Activated naive CD4-positive, alpha-beta T cell treated with anti-CD3 and anti-CD28 coated beads, Interleukin-2, amount 50 U/mL, for 72 hours (primary cell): ENCODE measurements at places on chromosomes 11 and 22.
A peak's percentile ranks its signal among the peaks of the same experiment; 100 is the strongest.

DNA sequence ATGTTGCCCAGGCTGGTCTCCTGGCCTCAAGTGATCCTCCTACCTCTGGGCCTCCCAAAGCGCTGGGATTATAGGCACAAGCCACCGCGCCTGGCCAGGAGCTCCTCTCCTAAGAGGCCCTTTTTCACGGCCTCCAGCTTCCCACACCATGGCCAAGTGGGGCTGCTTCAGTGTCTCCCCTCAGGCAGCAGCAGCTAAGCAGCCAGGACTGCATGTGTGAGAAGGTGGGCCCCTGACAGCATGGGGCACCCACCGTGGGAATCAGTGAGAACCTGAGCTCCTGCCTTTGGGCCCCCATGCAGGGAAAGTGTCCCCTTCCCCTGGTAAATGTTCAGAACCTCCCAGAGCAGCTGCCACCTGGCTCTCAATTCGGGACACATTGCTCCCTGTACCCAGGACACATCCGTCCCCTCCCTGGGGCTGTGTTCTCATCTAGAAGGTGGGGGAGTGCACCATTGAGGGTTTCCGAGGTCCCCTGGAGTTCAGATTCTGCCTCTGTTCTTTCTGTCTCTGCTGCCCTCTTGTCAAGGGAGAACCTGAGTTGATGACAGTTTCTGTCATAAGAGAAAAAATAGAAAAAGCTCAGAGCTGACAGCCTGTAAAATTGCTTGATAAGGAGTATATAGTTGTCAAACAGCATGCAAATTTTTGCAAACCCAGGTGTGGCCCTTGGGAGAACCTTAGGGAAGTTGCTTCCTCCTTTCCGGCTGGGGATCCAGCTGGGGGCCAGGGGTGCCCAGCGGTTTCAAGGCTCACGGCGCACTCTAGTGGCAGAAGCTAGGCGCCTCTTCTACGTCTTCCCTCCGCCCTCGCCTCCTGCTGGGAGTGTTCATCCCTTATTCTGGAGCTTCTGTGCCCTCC lies 29.7 kb downstream of the FAM83F start:
- peak; percentile 66 for DNase-seq

DNA sequence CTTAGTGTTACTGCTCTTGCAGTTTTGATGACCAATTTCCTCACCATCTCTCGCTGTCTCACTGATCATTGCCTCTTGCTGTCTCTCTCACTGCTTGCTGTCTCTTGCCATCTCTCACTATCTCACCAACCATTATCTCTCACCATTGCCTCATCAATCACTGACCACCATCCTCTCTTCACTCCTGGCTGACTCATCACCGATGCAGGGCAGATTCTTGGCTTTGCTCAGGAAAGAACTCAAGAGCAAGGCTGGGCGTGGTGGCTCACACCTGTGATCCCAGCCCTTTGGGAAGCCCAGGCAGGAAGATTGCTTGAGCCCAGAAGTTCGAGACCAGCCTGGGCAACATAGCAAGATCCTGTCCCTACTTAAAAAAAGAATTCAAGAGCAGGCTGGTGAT lies 66.3 kb upstream of the SYN3 start:
- no peak for DNase-seq

DNA sequence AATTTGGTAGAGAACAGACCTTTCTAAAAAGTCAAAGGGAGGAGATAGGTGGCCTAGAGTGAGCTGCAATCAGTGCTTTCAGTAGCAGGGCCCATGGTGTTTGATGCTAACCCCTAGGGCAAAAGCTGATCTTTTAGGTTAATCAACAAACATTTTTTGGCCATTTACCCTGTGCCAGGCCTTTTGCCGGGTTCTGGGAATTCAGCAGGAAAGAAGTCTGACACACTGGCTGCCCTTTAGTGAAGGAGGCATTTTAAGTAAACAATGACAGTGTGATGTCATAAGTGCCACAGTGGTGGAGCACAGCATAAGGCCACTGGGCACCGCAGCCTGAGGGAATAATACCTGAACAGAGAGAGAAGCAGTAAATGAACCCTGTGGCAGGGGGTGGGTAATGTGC lies 29.0 kb downstream of the C22orf31 start:
- no peak for DNase-seq

- no peak for DNase-seq
Measured at GRCh38 chr11:83132191-83132590, 24.7 kb upstream of the PCF11 start.

DNA sequence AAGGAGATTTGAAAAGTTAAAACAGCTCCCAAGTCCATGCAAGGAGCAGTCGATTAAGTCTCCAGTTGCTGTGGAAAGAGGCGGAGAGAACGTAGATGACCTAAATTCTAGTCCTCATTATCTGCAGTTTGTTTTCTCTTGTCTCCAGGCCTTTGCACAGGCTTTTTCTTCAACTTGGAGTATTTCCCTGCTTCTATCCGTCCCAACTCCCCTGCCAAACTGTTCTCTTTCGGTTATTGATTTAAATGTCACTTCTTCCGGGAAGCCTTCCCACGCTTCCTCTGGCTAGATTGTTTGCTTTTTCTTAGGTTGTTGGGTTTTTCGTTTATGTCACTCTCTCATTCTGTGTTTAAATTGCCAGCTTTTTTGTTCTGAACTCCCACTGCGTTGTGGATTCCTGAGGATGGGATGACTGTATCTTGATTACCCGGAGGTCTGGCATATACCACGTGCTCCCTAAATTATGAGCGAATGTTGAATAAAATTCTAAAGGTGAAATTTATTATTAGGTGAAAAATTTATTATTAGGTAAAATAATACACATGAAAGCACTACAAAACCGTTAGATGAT lies 463 bp downstream of the TMEM126B start:
- DNase-seq, result no peak

GRCh38 chr11:63663809-63664208 lies 7.4 kb downstream of the ATL3 start:
- no peak for DNase-seq

DNA sequence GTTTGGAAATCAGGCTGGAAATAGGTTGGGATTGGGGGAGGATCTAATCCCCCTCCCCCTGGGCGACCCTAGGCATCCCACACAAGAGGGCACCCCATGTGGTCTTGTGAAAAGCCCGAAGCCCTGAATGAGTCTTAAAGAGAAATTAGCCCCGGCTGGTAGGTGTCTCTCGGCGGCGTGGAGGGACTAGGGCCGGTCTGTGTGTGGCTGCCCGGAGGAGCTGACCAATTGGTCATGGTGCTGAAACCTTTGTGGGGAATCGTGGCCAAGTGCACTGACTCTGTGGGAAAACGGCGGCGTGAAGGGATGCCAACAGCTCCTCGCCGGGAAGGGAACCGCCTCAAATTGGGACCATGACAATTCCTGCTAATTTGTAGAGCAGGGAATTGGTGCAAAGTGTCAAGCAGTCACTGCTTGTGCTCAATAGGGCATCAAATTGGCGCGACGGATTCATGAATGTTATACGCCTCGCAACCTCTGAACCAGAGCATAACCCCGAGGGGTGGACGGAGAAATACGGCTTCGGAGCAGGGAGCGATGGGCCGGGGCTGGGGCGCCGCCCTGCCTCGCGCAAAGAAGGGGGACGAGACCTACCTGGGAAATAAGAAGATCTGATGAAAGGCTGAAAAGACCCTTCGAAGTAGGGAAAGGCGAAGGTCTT lies 1.5 kb downstream of the DBX1 start:
- peak; percentile 15 for DNase-seq

- no peak for DNase-seq
Measured at GRCh38 chr22:37529652-37530345, 10.6 kb upstream of the CARD10 start.

- DNase-seq, result no peak
Measured at GRCh38 chr11:77656362-77656761, 18.8 kb upstream of the CLNS1A start.

- no peak for DNase-seq
Measured at GRCh38 chr11:128832121-128832497, 35.0 kb downstream of the KCNJ1 start.

DNA sequence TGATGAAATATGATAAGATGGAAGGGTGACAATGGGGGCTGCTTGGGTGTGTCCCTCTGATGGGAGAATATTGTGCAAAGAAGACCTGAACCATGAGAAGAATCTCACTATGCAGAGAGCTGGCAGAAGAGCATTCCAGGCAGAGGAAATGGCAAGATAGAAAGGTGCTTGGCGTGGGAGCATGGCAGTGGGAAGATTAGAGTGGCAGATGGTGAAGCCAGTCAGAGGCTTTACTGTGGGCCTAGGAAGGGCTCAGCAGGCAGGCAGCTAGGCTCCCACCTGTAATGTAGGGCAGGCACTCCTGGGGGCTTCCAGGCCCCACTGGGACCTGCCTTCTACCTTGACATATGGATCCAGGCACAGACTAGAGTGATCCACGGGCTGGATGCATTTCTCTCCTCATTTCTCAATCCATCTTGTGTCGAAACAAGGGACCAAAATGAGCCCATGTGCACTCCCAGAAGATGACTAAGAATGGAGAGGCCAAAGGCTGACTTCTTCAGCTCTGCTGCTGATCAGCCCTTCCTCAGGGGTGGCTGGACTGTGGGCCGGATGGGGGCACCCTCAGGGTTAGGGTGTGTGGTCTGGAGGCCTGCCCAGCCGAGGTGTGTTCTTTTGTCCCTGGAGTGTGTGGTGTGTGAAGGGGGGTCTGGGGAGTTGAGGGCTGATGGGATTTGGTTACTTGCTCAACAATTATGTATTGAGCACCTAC lies 88.3 kb downstream of the TSPAN18 start:
- no peak for DNase-seq

DNA sequence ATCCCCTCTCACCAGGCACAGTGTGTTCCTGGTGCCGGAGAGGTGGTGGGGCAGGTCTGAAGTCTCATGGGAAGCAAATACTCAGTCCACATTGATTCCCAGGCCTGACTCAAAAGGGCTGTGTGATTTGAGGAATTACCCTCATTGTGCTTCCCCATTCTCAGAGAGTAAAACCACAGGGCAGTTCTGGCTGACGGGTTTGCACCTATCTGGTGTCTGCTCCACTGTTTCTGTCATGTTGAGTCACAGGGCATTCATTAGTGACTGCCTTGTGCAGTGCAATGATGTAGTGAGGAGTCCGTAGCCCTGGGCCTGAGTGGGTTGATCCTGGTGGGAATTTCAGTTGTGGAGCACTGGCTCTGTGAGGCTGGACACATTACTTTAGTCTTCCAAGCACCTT lies 85.2 kb upstream of the ARHGAP20 start:
- no peak for DNase-seq

DNA sequence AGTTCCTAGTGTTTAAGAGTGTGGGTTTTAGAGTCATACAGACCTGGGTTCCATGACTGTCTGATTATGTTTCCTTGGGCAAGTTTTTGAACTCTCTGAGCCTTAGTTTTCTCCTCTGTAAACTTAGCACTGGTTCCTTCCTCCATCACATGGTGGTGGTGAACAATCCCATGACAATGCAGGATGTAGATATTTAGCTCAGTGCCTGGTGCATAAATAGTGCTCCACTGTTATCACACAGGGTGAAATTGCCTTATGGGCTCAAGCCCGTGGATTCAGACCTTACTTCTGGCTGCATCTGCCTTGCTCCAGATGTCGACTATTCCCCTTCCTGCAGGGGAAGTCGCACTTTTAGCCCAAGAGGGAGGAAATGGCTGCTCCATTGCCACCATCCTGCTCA lies 62.7 kb downstream of the LDLRAD3 start:
- DNase-seq, result no peak

GRCh38 chr22:38021206-38021605 lies 36.0 kb upstream of the PICK1 start:
- DNase-seq, result no peak

DNA sequence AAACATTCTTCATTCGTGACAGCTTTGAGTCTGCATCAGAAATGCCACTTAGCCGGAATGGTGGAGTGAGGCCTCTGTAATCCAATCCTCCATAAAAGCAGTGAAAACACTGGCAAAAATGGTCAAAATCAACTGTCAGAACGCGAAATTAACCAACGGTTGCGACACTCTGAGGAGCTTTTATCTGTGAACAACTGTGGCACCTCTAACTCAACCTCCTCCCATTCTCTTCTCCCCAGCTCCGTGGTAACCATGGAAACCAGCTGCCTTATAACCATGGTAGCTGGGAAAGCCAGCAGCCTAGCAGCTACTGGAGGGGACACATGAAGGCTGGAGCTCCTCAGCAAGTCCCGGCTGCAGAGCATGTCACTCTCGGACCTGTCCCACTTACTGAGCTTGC lies 20.3 kb downstream of the AP2A2 start:
- DNase-seq, result no peak

DNA sequence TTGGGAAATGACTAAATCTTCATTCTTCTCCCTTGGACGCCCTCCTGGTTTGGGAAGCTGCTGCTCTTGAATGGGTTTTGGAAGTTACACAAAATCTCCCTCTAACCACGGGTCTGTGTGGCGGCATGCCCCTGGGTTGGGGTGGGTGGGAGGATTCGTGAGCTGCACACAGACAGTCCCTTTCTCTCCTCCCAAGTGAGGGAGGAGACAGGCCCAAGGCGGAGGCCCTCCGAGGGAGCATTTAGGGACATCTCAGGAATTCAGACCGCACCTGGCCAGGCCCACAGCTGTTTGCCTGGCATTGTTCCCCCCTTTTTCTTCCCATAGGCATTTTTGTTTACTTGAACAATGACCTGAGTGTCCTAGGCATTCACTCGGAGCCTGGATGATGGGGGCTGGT lies 94.1 kb downstream of the MPPED1 start:
- DNase-seq, result no peak

DNA sequence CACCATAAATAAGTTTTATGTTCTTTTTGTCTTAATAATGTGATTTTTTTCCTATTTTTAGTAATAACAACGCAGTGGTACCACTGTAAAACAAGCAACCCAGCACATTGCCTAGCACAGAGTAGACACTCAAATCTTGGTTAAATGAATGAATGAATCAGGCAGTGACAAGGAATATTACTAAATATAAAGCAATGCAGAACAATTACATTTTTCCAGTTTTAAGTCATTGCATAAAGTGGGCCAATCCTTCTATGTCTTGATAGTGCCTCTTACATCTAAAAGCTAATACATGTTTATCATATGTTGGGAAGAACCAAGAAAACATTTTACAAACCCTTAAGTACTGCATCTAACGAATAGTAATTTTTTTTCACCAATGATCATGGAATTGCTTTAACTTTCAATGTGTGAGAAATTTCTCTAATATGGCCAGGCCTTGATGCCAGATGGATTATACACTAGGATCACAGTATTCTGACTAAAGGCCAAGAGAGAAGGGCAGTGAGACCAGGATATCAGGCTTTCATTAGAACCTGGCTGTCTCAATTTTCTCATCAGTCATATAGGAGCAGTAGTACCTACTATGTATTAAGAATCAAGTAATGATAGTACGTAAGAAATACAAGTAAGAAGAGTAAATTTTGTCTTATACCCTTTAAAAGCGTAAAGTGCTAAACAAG lies 88.5 kb downstream of the TRIM44 start:
- DNase-seq, result no peak
